ENCODE measurements at places on chromosomes 12 and 14.

GRCh38 chr14:75562089-75562488 lies 16.3 kb upstream of the FLVCR2 start:
- peak; percentile 77 for DNase-seq

GRCh38 chr14:73402579-73402978 lies 55.8 kb downstream of the NUMB start:
- DNase-seq, result no peak

- peak; percentile 69 for DNase-seq
These were observed 101.4 kb upstream of the BBS10 start for GRCh38 chr12:76449583-76449982.

DNA sequence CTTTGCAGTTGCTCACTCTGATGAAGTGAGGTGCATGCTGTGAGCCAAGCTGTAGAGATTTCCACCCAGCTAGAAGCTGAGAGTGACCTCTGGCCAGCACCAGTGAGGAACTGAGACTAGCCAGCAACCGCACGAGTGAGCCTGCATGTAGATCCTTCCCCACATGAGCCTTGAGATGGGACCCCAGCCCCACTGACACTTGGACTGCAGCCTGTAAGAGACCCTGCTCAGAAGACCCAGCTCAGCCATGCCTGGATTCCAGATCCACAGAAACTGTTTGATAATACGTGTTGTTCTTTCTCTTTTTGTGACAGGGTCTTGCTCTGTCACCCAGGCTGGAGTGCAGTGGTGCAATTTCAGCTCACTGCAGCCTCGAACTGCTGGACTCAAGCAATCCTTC lies 229.2 kb downstream of the GLT1D1 start:
- DNase-seq, result no peak

- no peak for DNase-seq
These were observed 5.6 kb downstream of the ORMDL2 start for GRCh38 chr12:55823419-55823818.

- no peak for DNase-seq
These were observed 66.4 kb upstream of the DCN start for GRCh38 chr12:91249054-91249453.

GRCh38 chr12:46921764-46922133 lies 96.0 kb upstream of the SLC38A4 start:
- peak; percentile 12 for DNase-seq

- DNase-seq, result no peak
These were observed 788.4 kb downstream of the SLC6A15 start for GRCh38 chr12:84124211-84124610.

GRCh38 chr12:9264546-9264945 lies 56.4 kb upstream of the PZP start:
- DNase-seq, result no peak

GRCh38 chr12:6961278-6961694 lies 9.2 kb downstream of the PHB2 start:
- peak; percentile 95 for DNase-seq

DNA sequence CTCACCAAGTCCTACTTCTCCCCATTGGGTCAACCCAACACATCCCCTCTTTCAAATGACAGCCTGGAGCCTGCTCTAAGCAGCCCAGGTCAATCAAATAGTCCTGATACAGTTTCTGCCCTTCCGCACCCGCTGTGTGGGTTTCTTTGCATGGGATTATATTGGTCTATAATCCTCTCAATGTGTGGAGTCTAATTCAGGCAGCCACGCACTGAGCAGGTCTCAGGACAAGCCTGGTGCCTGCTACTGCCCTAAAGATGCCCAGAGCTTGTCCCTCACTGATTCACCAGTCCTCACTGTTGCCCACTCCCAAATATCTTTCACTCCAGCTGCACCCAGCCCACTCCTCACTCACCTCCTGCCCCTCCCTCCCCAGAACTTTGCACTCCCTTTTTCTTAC lies 16.4 kb downstream of the ACTN1 start:
- DNase-seq, result no peak

DNA sequence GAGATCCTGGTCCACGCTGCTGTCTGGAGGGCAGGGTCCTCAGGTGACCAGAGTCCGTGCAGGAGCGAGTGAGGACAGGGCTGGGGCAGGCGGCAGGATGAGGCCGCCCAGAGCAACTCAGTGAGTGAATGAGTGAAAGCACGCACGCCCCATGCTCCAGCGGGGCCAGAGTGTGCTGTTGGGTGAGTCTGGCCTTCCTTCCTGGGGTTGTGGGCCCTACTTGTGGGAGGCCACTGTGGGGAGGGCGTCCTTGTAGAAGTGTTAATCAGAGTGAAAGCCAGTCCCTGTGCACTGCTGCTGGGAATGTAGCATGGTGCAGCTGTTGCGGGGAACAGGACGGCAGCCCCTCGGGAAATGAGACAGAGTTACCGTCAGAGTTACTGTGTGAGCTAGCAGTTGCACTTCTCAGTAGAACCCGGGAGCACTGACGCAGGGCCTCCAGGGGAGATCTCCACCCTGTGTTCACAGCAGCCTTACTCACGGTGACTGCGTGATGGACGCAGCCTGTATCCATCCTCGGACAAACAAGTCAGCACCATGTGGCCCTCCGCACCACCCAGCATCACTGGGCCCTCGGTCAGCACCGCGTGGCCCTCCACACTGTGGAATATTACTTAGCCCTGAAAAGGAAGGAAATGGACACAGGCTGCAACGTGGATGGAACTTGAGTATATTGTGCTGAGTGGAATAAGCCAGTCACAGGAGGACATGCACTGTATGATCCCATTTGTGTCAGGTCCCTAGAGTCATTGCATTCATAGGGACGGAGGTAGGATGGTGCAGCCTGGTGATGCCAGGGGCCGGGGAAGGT lies 22.1 kb downstream of the PACS2 start:
- no peak for DNase-seq

DNA sequence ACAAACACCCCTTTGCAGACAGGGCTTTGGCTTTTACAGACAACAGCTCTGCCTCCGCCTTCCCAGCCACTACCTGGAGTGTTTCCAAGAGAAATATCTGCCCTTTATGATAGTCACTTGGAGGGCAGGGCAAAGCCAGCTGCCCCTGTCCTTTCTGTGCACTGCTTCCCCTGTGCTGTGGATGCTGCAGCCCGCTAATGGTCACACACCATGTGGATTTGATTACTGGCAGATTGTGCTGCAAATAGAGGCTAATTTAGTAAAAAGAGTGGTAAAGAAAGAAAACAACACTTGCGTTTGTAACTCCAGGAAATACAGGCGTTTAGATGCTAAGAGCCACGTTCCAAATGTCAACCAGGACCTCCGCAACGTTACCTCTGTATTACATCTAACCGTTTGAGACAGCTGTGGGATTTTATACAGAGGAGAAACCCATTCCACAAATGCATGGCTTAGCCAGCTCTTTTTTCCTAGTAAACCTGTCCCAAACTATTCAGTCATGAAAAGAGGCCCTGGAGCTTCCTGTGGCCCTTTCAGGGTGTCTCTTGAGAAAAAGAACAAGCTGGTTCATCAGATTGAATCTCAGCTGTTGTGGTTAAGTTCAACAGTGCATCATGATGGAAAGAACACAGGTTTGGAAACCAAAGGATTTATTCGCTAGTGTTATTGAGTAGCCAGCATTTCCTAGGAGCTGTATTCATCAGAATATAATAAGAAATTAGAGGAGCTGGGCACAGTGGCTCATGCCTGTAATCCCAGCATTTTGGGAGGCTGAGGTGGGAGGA lies 30.1 kb upstream of the PWP1 start:
- no peak for DNase-seq

DNA sequence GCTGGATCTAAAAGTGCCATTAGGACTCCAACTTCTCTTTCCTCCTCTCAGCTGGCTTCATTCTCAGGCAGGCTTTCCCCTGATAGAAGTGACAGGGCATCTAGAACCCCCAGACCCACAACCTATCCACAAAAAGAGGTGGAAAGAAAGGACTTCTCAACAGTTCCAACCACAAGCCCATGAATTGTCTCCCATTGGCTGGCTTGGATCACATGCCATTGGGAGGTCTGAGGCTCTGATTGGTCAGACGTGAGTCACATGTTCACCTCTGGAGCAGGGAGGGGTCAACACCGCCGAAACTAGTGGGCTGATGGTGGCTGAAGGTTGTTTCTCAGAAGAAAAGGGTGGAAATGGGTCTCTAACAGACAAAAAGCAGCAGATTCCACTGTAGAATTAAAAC lies 47.2 kb downstream of the DRAM1 start:
- DNase-seq, result peak; percentile 50

- DNase-seq, result peak; percentile 17
These were observed 7.5 kb upstream of the NID2 start for GRCh38 chr14:52076334-52076733.

- no peak for DNase-seq
These were observed 51.9 kb downstream of the RASSF8 start for GRCh38 chr12:26010293-26010821.

DNA sequence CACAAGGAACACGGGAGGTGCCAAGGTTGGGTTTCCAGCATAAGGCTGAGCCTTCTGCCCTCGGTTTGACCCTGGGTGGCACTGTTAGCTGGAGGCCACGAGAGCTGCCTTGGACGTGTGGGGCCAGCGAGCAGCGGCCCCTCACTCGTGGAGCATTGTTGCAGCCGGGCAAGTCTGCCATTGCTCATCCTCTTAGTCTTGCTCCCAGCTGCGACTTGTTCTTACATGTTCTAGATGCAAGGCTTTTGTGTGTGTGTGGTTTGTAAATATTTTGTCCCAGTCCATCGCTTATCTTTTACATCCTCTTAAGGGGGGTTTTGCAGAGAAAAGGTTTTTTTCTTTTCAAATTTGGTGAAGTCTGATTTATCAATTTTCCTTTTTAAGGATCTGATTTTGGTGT lies 21.1 kb upstream of the C1S start:
- no peak for DNase-seq

DNA sequence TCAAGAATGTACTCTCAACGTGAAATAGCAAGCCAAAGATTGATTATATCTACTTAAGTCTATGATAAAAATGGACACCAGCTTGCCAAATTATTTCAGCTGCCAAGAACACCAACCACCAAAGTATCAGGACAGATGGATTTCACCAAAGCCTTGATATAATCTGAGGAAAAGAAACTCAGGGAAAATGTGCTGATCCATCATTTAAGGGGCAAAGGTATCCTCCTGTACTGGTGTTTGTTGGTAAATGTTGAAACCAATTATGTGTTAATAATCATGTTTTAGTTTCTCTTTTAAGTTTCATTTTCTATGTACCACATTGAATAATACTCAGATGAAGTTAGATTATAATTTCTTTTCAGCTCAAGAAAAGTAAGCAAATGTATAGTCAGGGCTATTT lies 1284.3 kb upstream of the TMEM132C start:
- no peak for DNase-seq

GRCh38 chr12:58435647-58436046 lies 484.7 kb downstream of the LRIG3 start:
- no peak for DNase-seq

- no peak for DNase-seq
These were observed 4.0 kb downstream of the RAB15 start for GRCh38 chr14:64968167-64968566.

DNA sequence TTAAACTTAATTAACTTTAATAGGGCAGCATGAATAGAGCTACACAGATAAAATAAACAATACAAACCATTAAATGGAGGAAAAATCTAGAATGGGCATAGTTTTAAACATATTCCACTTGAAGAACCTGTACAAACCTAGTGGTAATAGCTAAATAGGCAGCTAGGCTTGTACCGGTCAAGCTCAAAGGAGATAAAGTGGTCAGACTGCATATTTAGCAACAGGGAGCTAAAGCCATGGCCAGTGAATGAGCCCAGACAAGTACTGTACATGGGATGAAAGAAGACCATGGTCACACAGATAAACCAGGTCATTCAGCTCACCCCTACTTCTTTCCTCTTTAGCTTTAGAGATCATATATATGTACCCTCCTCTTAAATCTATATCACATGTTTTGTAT lies 186.6 kb upstream of the KRR1 start:
- no peak for DNase-seq

DNA sequence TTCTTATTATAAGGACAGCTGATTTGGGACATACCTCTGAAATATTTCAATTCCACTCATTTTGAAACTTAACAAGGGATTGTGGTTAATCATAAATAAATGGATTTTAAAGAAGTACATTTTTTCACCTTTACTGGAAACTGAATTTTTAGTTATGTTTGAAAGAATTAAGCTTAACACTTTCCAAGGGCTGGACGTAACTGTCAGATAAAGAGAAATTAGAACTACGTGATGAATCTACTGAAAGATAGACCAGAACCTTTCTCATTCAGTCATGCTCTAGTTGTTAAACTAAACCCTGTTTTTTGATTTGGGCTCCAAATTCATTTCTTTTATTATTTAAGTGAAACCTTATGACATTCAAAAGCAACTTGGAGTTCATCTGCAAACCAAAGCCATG lies 1892.1 kb upstream of the SEL1L start:
- no peak for DNase-seq

DNA sequence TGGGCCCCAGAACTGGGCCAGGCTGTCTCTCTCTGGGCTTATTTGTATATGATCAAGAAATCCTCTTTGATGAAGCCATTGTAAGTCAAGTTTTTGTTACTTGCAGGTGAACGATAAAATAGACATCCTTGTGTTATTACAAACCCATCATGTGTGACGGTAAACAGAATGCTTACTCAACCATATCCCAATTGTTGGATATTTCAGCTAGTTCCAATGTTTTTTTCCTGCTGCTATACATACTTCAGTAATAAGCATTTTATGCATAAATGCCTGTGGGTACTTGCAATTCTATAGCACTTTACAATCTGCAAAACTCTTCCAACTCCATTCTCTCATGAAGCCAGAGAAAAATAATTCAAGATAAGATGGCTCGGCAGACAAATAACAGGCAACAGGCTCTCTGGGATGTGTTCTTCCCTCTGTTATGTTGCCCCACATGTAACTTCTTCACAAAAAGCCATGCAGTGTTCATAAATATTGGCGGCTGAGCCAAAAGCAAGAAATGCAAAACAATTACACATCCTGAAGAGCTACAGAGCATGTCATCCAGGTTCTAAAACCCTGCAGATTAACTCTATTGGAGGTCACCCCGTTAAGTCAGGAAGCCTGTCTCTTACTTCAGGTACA lies 69.5 kb downstream of the CLMN start:
- no peak for DNase-seq

GRCh38 chr12:127214186-127214585 lies 1052.8 kb upstream of the TMEM132C start:
- DNase-seq, result no peak

- DNase-seq, result peak; percentile 30
These were observed 60.6 kb upstream of the KCNA1 start for GRCh38 chr12:4849115-4849541.
